ENCODE measurements at places on chromosomes 7 and 10.

- DNase-seq = no peak
These were observed 96.7 kb downstream of the PAXIP1 start for GRCh38 chr7:154906201-154906600.

- no peak for DNase-seq
These were observed 52.2 kb upstream of the SMIM30 start for GRCh38 chr7:113170591-113170990.

DNA sequence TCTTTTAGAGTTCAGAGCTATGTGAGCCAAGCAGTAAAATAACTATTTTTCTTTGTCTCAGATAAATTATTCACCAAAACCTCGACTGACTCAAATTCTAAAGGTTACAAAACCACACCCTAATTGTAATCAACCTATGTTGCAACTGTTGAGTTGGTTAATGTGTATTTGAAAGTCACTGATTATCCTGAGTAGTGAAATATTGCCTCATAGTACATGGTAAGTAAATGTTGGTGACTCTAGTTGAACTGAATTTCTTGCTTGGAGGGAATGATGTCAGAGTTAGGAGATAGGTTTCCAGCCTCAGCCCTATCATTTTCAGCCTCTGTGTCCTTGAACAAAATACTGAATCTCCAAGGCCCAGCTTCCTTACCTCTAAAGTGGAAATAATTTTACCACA lies 3.0 kb upstream of the CYP2C18 start:
- no peak for DNase-seq

DNA sequence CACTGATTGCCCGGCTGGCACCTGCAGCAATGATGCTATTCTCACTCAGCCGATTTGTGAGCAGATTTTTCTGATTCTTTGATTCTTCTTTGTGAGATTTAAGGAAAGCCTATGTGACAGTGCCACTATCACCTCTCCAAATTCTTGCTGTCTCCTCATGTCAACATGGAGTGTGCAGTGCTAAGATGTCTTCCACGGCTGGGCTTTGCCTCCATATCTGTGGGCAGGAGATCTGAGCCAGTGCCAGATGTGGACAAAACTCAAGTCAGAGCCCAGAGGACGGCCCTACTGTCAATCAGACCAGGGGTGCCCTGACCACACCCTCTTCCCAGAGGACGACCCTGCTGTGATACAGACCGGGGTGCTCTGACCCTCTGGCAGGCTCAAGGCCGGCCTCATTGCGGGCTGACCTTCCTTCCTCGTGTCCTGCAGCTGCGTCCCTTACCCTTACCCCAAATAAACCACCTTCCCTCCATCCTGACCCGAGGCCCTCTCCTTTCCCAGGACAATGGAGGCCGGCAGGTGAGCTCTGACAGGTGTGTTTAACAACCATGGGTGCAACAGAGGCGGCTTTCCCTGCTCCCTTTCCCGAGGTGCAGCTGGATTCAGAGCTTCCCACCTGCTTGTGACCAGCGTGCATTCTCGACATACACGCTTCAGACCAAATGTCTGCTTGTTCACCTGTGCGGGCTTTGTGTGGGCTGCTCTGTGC lies 221.4 kb downstream of the ADARB2 start:
- no peak for DNase-seq

GRCh38 chr10:11510281-11510680 lies 101.2 kb downstream of the USP6NL start:
- no peak for DNase-seq
